ENCODE measurements at places on chromosomes 2 and 18.

DNA sequence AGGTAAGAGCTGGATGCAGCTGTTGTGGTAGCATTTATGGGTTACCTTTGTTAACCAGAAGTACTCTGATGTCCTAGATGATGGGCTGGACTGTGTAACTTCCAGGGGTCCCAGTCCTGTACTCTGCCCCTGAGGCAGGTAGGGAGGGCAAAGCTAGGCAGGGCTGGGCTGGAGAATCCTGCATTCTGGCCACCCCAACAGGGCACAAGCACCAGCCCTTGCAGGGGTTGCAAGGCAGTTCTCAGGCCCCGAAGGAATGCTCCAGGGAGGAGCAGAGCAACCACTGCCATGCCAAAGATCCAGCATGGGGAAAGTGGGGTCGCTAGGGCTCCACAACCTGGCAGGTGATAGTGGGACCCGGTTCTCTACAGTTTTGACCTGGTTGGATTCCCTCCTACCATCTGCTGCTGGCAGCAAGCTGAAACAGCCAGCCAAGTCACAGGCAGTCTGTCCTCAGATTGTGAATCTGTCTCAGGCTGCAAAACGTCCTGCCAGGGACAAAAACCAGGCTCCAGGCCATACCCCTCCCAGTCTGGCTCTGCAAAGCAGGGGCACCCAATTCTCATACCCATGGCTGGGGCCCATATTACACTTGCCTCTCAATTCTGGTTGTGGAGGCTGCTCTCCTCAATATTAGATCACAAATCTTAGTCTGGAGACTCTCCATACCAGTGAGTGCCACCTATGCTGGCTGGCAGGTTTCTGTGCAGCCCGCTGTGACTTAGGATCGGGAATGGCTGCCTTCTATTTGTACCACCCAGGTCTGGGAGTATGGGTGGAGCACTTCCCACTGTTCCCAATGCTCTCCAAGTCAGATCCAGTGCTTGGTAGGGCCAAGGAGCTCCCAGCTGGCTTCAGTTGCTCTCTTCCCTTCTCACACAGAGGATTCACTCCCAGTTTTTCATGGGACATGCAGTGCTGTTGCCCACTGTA lies 61.1 kb downstream of the SMCHD1 start:
- no peak for DNase-seq

DNA sequence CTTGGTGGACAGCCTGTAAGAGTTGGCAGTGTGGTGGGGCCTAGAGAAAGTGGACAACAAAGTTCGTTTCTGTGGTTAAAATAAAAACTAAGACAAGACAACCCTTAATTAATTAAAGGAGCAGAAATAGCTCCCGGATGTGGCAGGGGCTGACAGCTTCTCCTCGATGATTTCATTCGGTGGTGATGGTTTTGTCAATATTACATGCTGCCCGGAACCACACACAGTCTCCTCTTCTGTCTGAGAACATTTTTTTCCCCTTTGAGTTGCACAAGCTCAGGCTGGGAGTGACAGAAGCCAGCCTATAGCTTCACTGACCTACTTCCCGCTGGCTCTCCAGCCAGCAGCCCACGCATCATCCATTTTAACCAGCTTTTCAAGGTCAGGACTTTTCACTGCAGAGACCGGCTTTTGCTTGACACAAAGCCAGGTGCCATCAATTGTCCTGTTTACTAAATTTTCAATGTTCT lies 378.8 kb downstream of the SLC4A3 start:
- peak; percentile 70 for DNase-seq

- DNase-seq: no peak
Observed at GRCh38 chr18:46475390-46475752, 181.6 kb downstream of the LOXHD1 start.

- no peak for DNase-seq
Observed at GRCh38 chr2:206204710-206205109, 45.0 kb downstream of the EEF1B2 start.

DNA sequence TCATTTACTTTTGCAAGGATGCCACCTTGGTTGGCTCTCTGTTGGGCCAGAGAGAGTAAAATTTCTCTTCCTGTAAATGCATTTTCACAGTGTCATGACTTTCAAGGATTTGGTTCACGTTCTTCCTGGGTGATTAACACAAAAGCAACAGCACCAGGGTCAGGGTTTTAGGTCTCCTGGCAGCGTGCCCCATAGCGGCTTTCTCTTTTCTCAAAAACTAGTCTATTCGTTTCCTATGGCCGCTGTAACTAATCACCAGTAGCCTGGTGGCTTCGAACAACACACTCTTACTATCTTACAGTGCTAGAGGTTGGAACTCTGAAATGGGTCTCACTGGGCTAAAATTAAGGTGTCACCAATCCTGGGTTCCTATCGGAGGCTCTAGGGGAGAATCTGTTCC lies 56.3 kb upstream of the ACMSD start:
- DNase-seq: no peak

- no peak for DNase-seq
Observed at GRCh38 chr2:164371916-164372315, 249.4 kb downstream of the GRB14 start.
